GM12892 (cell line): ENCODE measurements at places on chromosomes 4 and X.

DNA sequence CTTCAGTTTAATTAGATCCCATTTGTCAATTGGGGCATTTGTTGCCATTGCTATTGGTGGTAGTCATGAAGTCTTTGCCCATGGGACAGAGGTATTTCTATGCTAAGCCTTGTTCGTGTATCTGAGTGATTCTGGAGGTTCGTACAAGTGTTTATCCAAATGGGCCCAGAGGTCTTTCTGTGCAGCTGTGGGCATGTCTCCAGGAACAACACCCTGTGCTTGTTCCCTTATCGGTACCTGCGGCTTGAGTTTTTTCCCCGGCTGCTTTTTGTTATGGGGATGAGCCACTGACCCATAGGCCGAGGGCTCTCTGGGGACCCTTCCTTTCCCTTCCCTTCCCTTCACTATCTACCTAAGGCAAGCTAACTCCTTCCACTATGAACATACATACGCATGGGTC lies 81.4 kb upstream of the WDR1 start:
- no peak for DNase-seq

- no peak for DNase-seq
Measured at GRCh38 chr4:41002309-41002708, 212.0 kb downstream of the APBB2 start.

- DNase-seq, result no peak
Measured at GRCh38 chr4:100299046-100299840, 109.0 kb upstream of the DDIT4L start.

GRCh38 chrX:34300871-34301270 lies 168.8 kb upstream of the FAM47A start:
- no peak for DNase-seq

- no peak for DNase-seq
Measured at GRCh38 chr4:139042981-139043460, 27.4 kb downstream of the NOCT start.

DNA sequence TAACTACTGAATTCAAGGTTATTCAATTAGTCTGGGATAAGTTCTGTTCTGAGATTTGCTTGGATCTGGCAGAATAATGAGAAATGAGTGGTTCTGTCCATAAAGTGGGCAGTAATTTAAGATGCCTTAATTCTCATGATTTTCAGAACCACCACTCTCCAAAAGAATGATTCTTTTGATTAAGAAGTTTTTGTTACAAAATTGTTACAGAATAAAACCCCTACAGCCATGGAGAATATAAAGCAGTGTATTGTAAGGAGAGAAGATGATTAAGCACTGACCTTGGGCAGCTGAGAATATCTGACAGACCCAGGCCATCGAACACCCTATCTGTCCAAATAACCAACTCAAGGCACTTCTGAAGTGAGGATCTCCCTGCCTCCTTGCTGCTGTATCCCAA lies 12.4 kb downstream of the AMELX start:
- no peak for DNase-seq

GRCh38 chr4:102824398-102824797 lies 3.0 kb downstream of the UBE2D3 start:
- DNase-seq, result no peak

DNA sequence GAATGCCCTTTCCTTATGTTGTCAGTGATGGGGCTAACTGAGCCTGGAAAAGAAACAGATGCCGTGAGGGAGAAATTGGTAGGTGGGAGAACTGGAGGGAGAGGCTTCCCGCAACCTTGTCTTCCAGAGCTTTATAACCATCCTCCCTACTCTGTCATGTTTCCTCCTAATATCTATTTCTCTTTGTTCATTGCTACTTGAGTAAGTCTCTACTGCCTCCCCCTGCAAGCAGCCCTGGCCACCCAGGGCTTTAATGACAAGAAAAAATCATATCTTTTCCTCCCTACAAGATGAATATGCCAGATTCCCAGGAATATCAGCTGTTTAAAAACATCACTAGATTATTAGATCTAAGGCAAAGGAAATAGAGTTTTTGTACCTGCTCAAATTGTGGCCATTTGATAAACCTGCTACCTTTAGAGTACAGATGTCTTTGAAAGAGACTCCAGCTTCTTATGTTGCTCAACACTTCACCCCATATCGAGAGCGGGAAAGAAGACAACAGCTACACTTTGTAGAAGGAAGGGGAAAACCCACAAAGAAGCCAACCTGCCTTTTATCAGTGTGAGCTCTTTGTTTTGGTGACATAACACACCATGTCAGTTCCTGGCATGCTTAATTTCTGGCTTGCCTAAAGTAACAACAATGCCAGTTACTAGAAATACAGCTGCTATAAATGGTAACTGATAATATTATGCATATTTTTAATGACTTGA lies 186.6 kb upstream of the LEF1 start:
- DNase-seq, result no peak

- DNase-seq, result no peak
Measured at GRCh38 chr4:32145987-32146386, 1425.8 kb downstream of the PCDH7 start.

DNA sequence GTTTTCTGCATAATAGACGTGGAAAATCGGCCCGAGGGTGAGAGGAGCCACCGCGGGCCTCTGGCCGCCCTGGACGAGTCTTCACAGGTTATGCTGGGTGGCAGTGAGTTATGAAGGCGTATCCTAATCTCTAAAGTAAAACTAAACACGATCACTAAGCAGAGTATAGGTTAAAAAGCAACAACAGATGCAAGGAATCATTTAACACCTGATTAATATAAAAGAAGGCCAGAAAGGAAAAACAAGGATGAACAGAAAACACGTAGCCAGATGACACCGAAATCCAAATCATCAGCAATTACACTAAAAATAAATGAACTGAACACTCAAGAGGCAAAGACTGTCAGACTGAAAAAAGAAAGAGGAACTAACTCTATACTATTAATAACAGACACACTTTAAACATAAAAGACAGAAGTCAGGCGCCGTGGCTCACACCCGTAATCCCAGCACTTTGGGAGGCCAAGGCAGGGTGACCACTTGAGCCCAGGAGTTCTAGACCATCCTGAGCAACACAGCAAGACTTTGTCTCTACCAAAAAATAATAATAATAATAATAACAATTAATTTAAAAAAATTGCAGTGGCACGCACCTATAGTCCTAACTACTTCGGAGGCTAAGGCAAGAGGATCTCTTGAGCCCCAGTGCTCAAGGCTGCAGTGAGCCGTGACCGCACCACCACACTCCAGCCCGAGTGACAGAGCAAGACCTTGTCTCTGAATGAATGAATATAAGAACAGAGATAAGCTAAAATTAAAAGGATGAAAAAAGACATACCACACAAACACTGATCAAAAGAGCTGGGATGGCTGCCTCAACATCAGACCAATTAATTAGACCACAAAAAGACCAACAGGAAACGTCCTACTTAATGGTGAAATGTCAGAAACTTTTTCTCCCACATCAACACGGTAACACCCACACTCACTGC lies 30.0 kb downstream of the CTBP1 start:
- no peak for DNase-seq

DNA sequence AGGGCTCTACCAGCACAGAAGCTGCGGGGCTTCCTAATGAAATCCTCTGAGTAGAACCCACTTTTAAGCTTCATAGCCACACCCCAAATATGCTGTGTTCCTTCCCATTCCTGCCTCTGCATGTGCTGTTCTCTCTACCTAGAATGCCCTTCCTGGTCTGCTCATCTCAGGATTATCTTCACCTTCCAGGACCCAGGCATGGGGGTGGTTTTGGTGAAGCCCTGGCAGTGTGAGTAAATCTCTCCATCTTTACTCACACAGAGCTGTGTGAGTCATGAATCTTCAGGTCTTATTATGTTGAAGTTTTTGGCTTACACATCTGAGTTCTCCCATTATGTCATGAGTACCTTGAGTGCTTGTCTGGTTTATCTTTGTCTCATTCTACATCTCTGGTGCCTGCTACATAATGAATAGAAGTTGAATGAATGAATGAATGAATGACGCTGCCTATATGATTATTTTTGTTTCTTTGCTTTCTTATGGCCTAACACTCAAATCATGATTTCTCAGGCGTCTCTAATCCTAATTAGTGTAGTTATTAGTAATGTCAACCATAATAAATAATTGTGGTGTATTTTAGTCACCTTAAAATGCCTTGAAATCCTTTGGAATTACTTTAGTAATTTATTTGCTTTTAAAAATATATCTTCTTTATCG lies 41.9 kb downstream of the HADH start:
- DNase-seq, result no peak

DNA sequence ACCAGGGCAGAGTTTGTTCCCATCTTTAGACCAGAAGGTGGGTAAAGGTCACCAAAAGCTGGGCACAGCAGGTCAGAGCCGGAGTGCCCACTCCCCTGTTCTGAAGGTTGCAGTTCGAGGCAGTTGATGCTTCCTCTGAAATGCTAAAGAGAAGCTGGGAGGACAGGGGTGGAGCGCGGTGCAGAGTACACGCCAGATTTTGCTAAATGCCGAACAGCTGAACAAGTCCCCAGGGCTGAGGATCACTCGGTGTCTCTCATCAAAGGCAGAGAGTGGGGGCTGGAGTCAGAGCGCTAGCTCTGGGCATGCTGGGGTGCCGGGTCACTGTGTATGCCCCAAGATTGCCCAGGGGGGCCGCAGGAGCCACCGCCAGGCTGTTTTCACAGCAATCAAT lies 197.0 kb downstream of the BCOR start:
- DNase-seq, result no peak

- no peak for DNase-seq
Measured at GRCh38 chr4:185395238-185395955, at the start of gene LRP2BP. Gene LRP2BP (minus strand): TSS chr4:185395924. CDS start chr4:185378186, 17,738 bp downstream.

DNA sequence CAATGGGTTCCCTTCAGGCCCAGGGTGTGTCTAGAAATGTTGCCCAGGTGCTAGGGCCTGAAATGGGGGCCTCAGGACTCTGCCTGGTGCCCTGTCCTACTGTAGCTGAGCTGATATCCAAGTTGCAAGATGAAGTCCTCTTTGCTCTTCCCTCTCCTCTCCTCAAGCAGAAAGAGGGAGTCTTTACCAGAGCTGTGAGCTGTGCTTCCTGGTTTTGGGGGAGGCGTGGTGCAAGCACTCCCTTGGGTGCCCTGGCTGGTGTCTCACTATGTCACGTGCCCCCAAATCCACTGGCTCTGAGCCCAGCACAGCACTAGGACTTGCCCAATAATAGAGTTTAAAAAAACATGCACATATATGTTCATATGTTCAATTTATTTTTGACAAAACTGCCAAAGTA lies 29.3 kb upstream of the CT47A1 start:
- DNase-seq, result no peak

GRCh38 chr4:152680988-152681603 lies 1.3 kb upstream of the TMEM154 start:
- DNase-seq, result no peak

DNA sequence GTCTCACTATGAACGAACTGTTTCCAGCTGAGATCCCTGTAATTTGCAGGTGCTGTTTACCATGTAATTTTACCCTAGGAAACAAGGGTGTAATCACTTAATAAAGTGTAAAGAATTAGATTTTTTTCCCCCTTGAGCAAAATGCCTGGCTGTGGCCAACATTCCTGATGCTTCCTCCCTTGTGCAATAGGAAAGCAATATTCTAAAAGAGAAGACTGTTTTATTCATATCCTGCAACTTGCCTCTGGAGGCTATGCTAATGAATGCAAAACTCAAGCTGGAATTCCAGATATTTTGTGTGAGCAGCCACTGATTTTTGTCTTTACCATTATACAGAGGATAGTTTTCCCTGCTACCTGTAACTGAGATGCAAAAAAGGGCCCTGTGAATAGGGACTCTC lies 98.0 kb downstream of the AWAT2 start:
- DNase-seq, result no peak

- no peak for DNase-seq
Measured at GRCh38 chr4:79662651-79663050, 254.6 kb upstream of the GK2 start.

- DNase-seq, result no peak
Measured at GRCh38 chrX:154774622-154775021, 12.0 kb downstream of the DKC1 start.

- DNase-seq, result no peak
Measured at GRCh38 chr4:113383111-113383785, 333.8 kb downstream of the ANK2 start.

- no peak for DNase-seq
Measured at GRCh38 chrX:106363214-106363613, 195.1 kb downstream of the PWWP3B start.

DNA sequence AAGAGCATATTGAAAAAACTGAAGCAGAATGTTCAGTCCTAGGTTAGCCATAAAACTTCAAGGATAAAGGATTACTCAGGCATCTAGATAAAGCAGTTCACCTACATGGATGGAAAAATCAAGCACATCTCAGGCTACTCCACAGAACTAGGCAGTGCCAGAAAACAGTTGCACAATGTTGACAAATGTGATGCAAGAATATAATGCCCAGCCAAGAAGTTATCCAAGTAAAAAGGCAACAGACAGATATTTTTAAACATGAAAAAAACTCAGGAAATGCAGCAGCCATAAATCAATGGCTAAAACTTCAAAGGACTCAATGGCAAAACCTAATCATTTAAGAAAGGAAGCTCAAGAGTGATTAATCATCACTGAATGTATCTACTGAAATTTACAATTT lies 456.0 kb upstream of the FAM241A start:
- DNase-seq, result no peak

DNA sequence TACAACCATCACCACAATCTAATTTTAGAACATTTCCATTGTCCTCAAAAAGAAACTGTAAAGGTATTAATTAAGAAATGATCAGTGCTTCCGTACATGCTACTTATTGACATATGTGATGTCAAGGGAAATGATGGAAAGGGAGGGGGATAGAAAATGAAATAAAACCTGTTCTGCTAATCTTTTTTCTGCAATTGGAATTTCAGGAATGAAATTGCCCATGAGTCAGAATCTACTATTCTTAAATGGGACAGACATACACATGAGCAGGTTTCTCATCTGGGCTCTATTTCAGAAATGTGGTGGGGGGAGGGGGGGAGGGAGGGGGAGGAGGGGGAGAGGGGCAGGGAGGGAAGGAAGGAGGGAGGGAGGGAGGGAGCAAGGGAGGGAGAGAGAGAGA lies 91.0 kb downstream of the SHROOM4 start:
- DNase-seq, result no peak

- DNase-seq, result no peak
Measured at GRCh38 chrX:149131774-149132173, 373.3 kb downstream of the IDS start.

DNA sequence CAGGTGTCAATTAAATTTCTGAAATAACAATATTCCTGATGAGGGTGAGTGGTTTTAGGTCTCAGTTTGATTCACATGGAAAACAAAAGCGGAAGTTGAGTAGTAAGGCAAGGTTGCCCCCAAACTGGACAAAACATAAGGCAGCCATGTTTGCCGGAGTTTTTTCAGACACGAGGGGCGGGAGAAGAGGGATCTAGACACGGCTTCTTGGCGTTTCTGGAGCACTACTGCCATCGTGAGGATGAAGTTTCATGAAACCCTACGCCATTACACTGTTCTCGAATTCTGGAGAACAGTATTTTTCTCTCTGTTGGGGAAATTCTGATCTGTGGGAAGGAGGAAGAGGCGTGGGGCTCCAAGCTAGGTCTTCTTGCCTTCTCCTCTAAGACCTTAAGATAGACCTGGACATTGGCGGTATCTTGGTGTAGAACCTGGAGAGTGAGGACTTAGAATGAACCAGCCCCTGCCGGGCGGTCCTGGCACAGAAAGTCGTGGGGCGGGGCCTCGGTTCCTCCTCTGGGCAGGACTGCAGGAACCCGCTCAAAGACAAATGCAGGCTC lies 160.3 kb downstream of the OR13H1 start:
- peak; percentile 19 for DNase-seq
